ENCODE measurements at places on chromosomes 2 and 18.

- no peak for DNase-seq
Measured at GRCh38 chr2:36653967-36654694, 42.4 kb upstream of the VIT start.

DNA sequence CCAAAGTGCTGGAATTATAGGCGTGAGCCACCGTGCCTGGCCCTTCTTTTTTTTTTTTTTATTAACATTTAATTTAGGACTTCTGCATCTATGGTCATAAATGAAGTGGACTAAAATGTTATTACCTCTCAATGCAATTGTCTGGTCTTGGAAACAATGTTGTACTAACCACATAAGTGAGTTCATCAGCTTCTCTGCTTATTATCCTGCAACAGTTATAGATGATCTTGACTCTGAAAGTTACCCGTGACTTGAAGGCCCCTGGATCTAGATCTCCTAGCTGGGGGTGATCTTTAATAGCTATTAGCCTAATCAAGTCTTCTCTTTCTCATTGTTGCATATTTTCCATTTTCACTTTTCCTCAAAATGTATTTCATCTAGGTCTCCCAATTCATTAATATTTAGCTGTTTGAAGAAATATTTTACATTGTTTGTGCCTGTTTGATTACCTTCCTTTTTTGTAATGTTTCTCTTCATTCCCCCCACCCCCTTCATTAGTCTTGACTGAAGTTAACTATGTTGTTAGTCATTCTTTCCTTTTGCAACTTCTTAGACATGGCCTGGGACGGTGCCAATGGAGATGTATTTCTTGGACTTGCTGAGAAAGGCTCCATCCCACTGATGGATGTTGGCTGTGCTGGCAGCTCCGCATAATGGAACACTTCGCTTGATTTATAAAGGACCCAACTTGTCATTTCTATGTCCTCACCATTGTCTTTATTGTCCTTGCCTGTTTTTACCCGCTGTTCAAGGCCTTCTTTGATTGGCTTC, 141.6 kb upstream of the RIOK3 start:
- no peak for DNase-seq

DNA sequence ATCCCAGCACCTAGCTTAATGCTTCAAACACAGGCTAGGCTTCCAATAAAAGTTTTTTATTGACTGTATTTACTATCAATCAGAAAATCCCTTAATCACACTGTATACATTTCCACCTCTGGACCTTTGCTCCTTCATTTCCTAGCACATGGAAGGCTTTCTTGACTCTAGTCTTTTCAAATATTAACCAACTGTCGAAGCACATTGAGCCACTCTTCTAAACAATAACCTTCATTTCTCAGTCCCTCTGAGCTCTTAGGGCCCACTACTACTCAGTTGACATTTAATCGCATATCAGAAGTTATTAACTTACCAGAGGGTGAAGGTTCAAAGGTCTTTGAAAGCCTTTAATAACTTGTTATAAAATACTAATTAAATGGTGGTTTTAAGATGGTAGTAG, 37.4 kb downstream of the CERKL start:
- DNase-seq, result no peak

- no peak for DNase-seq
Measured at GRCh38 chr2:211070547-211070946, 514.1 kb downstream of the CPS1 start.

DNA sequence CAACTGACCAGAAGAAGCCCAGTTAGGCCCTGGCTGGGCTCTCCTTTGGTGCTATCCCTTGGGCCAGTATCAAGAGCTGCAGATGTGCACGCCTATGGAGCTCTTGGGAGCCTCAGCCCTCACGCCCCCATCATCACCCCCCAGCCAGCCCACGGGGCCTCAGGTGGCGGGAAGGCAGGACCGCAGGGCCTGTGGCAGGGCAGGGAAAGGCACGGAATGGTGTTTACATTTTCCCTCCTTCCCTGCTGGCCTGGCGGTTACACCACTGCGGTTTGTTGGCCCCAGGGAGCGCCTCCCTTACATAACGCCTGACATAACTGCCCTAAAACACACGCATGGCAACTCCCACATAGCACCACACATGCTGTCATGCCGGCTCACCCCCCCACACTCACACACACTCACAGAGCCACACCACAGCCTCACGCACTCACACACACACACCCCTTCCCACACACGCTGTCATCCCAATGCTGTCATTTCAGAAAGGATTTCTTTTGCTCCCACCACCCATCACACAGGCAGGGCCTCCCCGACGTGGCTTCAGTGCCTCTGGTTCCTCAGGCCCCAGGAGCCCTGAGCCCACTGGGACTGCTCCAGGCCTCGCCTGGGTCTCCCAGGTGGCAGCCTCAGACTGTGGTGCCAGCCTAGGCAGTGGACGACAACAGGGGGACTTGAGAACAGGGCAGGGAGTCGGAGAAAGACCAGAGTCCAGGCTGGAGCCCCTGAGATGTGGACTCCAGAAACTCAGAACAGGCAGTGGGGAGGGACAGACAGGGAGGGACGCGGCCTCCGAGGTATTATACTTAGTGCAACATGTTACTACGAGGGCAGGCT, 15.7 kb downstream of the ZFP36L2 start:
- DNase-seq, result no peak

GRCh38 chr2:127463155-127463991, 45.1 kb downstream of the PROC start:
- DNase-seq, result no peak

GRCh38 chr2:46493971-46494250, 14.5 kb downstream of the TMEM247 start:
- DNase-seq, result no peak

DNA sequence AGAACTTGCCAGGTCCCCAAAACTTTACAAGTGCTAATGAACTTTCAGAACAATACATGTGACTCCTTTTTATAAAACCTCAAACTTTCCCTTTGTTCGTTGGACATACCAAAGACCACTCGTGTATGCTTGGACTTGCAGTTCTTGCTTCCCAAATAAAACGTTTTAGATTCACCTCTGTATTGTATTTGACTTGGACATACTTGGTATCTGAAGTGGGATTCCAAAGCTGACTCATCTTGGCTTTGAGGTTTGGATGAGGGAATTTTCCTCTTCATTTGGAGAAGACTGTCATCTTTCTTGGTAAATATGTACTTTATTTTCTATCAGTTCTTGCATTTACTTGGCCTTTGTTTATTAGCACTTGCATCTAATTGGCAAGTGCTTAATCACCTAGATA, 8.0 kb upstream of the CYB5A start:
- no peak for DNase-seq

DNA sequence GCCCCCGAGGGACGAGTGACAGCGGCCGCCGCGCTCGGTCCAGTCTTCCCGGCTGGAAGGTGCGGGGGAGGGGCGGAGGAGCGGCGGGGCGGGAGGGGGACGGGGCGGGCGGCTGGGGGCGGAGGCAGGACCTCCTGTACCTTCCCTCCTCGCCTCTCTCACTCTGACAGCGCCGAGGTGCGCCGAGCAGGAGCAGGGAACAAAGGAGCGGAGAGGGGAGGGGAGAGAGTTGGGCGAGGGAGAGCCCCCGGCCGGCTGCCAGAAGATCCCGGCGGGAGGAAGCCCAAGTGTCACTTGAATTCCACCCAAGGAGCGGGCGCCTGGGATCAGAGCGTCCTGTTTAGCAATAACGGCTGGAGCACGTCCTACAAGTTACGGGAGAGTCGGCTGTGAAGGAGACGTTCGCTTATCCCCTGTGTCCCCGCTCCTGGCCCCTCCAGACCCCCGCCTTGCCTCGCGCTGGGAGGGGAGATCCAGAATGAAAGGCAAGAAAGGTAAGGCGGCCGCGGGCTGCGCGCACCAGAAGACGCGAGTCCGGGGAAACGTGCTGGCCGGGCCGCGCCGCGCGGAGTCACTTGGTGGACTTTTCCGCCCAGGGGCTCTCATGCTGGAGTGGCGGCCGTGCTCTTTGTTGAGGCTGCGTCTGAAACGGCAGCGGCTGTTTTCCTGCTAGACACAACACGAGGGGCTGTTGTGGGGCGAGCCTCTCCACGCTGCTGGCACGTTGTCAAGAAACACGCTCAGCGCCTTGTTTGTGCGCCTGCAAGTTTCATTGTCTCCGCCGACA, at the start of gene TGIF1:
Gene TGIF1 (plus strand): TSS at position 161 of the 787 bp plus-strand sequence. CDS start 318 bp downstream, at position 479.
- peak; percentile 78 for DNase-seq
